Stromal cell of bone marrow (primary cell): ENCODE measurements at places on chromosomes 11 and 22.

DNA sequence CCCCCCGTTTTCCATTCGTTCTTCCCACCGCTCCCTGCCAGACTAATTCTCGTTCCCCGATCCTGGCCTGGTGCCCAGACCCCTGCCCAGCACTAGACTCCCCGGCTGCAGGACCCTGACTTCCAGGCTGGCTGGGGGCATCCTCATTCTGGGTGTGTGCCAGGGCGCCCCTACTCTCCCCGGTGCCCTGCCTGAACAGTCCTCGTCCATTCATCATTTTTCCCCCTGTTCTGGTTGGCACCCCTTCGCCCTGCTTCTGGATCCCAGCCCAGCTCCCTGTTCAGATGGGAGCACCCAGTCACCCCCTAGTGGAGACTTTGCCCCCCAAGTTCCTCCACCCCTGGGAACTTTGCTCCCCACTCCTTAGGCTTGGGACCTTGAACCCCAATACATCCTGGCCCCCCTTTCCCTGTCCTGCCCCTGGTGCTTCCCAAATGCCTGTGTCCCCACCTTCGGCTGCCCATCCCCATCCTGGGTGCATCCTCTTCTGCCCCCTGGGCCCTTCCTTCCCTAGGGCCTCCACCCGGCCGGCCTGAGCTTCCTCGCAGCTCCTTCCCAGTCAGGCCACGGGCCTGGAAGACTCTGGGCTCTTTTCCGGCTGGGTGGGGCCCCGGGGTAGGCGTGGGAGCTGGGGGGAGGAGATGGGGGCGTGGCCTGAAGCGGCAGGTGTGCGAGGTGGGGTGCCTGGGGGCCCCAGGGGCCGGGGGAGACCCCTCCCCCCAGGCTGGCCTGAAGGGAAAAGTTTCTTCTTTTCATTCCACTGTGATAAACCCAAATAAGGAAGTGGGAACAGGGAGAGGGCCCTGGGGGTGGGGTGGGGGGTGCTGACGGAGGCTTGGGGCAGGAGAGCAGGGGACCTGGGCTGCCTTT lies 908 bp downstream of the PLCB3 start:
- no peak for DNase-seq

DNA sequence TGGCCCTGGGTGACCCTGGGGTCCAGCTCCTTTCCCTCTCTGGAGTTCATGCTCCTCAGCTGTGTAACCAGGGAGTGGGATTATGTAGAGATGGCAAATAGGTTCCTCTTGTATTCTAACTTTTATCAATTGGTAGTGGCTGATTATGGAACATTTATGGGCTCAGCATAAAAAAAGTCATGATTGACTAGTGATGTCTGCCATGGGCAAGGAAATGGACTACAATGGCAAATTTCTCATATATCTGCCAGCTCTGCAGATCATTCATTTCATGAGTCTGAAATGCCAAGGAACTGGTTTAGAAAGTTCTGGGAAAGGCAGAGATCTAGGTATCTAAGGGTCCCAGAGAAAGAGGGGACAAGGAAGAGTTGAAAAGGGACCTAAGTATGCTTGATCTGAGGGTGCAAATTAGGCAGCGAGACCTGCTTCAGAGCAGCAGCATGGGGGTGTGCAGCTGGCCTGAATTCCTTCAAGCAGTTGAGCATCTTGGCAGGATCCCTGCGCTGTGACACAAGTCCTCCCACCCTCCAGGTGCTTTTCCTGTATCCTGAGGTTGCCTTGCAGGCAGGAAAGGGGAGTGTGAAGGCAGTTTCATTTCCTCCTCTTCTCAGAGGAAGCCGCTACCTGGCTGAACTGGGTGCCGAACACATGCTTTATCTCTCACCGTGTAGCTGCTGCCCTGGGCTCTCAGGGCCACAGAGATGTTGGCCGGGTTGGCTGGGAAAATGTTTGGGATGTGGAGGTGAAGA lies 10.4 kb downstream of the SLC15A3 start:
- DNase-seq: no peak

GRCh38 chr22:32079130-32080089 lies 36.3 kb downstream of the SLC5A1 start:
- no peak for DNase-seq

DNA sequence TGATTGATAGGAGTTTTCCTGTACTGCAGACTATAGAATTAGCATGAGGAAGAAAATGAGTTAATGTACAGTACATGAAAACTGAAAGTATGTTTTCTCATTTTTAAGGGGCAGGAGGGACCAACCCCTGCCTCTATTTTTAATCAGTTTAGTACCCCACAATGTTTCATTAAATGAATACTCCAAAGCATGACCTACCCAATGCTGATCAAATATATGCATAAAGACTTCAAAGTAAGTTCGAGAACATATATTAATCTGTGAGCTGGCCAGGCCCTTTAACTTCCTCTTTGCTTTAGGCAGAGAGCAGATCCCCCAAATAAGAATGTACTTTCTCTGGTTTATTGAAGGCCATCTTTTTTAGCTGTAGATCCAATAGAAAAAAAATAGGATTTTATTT lies 161.0 kb downstream of the FCHSD2 start:
- DNase-seq: no peak

GRCh38 chr11:102955624-102956023 lies at the start of gene MMP13:
MMP13 (minus strand) TSS chr11:102955732; CDS start chr11:102955705, 27 bp downstream.
- DNase-seq: no peak
